ENCODE measurements at places on chromosomes 6 and 20. TPM values are rescaled to one million over a fixed set of nuclear protein-coding genes. Genes with fewer than 3 reads are reported as not detected.

GDAP1L1 gene
- not detected for total RNA-seq

PRKN gene
- 5.6 TPM for total RNA-seq

PTK6 gene
- total RNA-seq: 0.16 TPM

ZNF133 gene
- 8.4 TPM for total RNA-seq

ARMC2 gene
- total RNA-seq: 7.6 TPM

MYLK4 gene
- 0.94 TPM for total RNA-seq

GNMT gene
- 2.1 TPM for total RNA-seq

GRCh38 chr20:59571151-59571550 lies 33.2 kb upstream of the PHACTR3 start:
- no peak for DNase-seq

DNA sequence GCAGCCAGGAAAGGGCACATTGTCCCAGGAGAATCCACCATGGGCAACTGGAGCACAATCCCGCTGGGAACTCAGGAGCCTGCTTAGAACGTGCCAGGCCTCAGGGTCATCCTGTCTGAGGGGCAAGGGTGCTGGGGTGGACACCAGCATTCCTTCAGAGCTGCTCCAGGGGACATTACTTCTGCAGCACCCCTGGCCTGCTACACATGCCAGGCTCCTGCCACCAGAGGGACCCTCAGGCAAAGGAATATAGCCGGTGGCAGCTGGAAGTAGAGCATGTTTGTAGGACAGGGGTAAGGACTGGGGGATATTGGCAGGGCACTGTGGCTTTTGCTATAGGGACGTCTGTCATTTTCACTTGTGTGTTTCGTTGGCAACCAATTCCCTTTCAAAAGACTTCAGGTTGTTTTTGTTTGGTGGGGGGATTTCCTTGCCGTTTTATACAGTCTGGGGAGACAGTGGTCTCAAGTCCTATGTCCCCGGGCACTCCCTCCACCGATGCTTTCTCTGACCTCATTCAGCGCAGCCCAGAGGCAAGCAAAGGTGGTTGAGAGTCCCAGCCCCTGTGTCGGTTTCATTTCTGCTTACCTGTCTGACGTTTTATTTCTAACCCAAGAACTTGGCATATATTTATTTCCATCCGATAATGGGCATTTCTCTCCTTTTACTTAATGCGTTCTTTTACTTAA lies 130.8 kb downstream of the JPH2 start:
- peak; percentile 53 for DNase-seq

- no peak for DNase-seq
Measured at GRCh38 chr6:7249946-7250643, 62.9 kb downstream of the SSR1 start.

GRCh38 chr6:54655162-54655561 lies 191.4 kb upstream of the FAM83B start:
- no peak for DNase-seq

DNA sequence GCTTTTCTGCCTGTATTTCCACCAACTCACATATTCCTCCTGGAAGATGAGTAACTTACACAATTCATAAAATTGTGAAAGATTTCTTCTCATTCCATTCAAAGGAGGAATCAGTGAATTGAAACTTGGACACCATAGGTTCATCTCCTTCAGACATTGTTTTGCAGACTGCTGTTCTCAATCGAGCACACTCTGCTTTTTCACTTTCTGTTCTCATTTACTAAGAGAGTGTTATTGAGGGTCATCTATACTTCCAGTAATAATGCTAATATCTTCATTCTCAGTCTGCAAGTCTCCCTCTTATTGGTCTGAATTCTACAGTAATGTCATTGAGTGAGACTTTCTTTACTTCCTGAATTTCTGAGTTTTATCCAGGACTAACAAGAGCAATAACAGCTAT lies 67.5 kb upstream of the FUT9 start:
- DNase-seq: no peak

GRCh38 chr6:158832026-158832425 lies 12.9 kb upstream of the EZR start:
- no peak for DNase-seq

- DNase-seq: no peak
Measured at GRCh38 chr20:49281059-49281912, 3.4 kb upstream of the ZNFX1 start.

DNA sequence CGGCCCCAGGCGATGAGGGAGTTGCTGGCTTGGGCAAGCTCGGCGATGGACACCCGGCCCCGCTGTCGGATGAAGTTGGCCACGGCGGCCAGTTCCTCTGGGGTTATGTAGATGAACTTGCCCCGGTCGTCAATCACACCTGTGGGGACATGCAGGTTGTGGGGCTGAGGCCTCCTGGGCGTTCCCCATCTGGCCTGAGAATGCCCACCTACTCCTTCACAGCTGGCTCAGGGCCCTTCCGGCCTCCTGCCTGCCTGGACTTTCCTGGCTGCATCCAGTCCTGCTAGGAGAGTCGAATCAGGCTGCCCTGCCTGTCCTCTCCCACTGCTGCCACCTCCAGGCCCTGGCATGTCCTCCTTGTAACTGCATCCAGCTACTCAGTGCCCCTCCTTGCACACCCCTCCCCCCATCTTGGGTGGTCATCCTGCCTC lies 13.8 kb downstream of the DDRGK1 start:
- DNase-seq: peak; percentile 46

GRCh38 chr6:41577356-41578216 lies 31.4 kb downstream of the FOXP4 start:
- DNase-seq: no peak

GRCh38 chr6:162090734-162091133 lies 636.8 kb downstream of the PRKN start:
- DNase-seq: no peak

DNA sequence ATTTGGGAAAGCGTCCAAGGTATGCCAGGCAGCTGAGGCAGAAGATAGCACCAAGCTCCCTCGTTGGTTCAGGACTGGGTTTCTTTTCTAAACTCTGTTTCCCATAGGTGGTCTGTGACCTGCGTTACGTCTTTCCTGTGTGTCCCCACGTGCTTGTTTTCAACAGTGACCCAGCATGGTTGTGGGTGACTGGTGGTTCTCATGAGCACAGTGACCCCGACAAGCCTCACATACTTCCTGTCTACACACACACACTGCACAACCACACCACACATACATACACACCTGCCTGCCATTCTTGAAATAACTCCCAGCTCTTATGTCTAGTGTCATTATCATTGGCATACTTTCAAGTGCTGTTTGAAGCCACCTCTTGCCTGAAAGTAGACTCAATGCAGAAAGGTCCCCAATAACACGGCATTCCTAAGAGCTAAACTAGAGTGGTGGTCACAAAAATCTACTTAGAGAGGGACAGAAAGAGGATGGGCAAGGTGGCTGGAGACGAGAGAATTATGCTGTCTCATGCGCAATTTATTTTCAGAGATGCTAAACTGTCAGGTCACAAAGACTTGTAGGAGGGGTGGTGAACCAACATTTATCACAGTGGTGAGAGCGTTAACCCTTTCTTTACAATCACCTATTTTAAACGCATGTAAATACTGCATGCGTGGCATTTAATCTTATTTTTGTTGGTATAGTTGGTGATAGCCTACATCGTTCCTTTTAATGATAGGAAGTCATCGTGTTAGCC lies 66.7 kb downstream of the GCNT2 start:
- no peak for DNase-seq

- no peak for DNase-seq
Measured at GRCh38 chr6:52946306-52946705, 36.8 kb upstream of the GSTA3 start.

- DNase-seq: peak; percentile 42
Measured at GRCh38 chr6:26175428-26176181, 88.4 kb downstream of the HFE start.

DNA sequence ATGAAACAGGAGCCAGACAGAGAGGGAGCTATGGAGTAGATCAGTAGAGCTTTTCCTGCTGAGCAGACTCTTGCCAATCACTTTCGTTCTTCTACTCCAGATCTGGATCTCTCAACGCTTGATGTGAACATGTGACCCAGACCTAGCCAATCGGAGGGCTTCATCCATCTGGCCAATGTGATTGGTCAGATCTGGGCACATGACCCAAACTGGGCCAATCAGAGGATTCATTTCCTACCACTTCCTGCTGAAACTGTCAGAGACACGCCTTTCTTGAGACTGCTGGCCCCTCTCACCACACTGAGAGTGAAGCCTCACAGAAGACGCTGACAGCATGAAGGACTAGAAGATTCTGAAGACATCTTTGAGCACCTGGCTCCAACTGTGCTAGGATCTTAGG lies 44.2 kb upstream of the ZMYND8 start:
- DNase-seq: no peak

- no peak for DNase-seq
Measured at GRCh38 chr6:42313038-42313437, 95.4 kb upstream of the MRPS10 start.

- DNase-seq: no peak
Measured at GRCh38 chr20:16005915-16006493, 567.2 kb downstream of the KIF16B start.

- no peak for DNase-seq
Measured at GRCh38 chr20:10853176-10853575, 179.4 kb upstream of the JAG1 start.

DNA sequence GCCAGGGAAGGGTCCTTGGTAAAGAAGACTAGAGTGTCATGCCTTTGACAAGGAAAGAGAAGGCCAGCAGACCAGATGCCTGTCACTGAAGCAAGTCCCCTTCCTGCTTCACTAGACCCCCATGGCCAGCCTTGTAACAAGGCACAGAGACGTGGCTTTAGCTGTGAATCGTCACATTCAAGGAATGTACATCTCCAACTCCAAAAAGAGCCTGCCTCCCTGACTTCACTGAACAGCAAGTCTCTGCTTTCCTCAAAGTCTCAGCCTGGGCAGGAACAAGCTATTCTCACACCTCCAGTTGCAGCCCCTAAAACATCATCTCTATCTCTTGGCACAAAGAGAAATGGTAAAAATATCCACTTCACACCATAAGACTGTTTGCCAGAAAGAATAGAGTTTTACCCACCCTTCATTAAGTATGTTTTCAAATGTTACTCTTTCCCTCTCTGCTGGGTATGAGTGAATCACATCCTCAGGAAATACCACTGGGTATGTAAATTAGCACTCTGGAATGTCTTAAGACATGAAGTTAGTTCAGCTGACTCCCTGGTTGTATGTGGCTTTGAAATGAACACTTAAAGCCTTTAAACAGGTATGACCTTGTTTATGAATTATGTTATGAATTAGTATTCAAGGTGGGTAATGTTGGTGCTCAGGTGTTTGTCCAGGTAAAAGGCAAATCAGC lies 46.4 kb upstream of the NT5E start:
- no peak for DNase-seq

DNA sequence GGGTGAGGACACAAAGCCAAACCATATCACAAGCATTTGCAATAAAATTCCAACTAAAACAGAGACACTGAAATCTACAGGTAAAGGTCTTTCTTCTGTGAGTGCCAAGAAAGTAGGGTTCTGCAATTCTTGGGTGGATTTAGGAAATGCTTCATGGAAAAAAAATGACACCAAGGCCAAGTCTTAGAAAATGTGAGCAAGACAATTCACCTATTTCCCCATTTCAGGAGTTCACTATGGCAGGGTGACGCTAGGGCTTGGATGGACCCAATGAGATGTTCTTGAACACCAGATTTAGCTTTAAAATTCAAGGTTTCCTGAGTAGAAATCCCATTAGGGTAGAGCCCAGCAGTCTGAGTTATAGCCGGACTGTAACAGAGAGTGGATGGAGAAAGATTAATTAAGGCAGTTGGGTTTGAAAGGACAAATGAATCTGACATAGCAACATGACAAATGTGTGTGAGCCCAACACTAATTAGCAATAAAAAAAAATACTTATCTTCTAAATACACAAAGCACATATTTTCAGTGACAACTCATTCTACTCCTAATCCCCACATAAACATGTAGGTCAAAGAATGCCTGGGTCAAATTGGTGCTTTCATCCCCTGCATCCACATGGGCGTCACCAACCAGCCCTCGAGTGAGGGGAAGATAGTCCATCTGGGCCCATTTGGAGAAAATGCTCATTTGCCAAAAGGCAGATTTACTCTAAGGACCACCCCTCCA lies 180.4 kb upstream of the JARID2 start:
- DNase-seq: no peak
